GM10248 (cell line): ENCODE measurements at places on chromosomes 7 and 10.

GRCh38 chr10:117272195-117273076, 31.5 kb downstream of the SLC18A2 start:
- DNase-seq = no peak

DNA sequence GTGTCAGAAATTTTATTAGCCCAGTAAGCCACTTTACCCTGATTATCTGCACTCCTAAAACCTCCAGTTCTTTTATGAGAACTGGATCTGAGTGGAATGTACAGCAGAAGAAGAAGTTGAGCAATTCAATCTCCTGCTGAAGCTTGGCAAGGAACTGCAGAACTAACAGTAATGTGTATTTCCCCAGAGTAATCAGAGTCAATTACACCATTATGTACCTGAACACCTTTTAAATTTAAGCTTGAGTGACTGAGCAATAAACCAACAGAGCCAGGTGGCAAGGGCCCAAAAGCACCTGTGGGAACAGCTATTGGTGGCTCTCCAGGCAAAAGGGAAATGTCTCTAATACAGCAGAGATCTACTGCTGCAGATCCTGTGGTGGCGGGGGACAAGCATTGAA, 40.1 kb upstream of the AKR1C2 start:
- no peak for DNase-seq

DNA sequence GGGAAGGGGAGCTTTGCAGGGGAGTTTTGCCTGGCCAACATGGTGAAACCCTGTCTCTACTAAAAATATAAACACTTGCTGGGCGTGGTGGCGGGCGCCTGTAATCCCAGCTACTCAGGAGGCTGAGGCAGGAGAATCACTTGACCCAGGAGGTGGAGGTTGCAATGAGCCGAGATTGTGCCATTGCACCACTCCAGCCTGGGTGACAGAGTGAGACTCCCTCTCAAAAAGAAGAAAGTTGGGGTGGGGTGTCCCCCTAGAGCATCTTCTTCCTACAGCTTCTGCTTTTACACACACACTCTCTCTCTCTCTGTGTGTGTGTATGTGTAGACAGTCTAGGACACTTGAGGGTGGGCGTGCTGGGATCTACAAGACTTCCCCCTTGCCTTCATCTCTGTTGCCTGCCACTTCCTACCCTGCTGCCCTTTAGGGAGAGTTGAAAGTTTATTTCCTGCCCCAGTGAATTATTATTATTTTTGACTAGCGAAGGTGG, 21.7 kb downstream of the PLAU start:
- no peak for DNase-seq

DNA sequence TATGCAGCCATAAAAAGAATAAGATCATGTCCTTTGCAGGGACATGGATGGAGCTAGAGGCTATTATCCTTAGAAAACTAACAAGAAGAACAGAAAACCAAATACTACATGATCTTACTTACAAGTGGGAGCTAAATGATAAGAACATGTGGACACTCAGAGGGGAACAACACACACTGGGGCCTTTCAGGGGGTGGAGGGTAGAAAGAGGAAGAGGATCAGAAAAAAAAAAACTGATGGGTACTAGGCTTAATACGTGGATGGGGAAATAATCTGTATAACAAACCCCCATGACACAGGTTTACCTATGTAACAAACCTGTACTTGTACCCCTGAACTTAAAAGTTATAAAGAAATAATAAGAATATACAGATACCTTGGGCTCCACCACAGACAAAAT, 514.2 kb downstream of the ARL4A start:
- DNase-seq = no peak

DNA sequence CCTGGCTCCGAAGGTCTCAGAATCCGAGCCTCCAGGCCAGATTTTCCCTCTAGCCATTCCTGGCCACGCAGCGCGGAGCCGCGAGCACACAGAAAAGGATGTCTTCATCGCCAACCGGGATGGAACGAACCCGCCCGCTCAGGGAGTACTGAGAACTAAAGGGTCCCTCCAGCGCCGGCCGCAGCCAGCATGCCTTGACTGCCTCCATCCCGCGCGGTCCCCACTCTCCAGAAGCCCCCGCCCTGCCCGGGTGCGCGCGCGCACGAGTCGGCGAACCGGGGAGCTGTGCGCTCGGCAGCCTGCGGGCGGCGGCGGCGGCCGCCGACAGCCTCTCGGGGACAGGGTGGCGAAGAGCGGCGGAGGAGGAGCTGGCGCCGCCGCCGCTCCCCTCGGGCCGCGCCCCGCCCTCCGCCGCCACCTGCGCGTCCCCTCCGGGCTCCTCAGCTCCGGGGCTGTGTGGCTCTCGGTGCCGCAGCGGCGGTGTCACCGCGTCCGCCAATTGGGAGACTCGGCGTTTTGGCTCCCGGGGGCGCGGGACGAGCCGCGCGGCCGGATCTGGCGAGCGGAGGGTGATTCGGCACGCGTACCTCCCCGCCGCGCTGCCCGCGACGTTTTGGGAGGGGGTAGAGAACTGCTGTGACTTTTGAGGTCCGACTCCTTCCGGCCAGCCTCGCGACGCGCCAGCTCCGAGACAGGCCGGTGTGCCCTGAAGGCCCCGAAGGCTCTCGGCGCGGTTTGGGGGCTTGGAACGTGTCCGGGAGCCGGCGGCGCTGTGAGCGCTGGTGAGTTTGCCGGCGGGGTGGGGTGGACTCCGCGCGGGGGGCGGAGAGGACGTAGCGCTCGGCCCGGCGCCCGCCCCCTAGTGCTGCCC, 453 bp upstream of the GALNT17 start:
- no peak for DNase-seq

- DNase-seq = no peak
Observed at GRCh38 chr10:74445493-74445892, 294.5 kb downstream of the ADK start.

DNA sequence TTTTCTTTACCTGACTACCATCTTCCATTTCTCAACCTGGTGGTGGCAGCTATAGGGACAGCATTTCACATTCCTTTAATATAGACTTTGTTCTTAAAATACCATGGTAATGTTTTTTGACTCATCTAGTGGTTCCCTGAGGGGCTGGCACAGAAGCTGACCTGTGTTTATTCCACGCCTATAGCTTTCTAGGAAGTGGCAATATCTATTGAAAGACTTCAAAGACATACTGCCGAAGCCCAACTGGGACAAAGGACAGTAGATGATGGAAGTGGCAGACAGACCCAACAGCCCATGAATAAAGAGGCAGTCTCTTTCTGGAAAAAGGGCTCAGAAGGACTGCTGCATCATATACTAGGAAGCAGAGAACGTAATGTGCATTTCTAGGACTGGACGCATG, 11.2 kb downstream of the SUN3 start:
- DNase-seq = no peak

DNA sequence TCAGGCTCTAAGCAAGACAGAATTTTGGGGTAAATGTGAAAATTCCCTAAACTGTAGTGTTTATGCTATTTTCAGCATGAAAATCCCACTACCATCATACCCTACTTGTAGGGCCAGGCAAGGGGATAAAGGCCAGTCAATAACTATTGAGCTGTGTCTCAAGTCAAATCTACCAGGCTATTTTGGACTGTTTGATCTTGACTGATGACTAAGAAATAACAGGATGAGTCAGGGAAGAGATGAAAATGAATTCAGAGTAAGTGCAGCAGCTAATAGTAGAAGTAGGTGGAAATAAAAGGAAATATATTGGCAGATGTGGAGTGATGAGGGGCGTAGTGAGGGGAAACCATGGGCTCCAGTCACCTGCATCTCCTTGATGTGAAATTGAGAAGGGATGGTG, 225.8 kb upstream of the PHYHIPL start:
- DNase-seq = no peak

DNA sequence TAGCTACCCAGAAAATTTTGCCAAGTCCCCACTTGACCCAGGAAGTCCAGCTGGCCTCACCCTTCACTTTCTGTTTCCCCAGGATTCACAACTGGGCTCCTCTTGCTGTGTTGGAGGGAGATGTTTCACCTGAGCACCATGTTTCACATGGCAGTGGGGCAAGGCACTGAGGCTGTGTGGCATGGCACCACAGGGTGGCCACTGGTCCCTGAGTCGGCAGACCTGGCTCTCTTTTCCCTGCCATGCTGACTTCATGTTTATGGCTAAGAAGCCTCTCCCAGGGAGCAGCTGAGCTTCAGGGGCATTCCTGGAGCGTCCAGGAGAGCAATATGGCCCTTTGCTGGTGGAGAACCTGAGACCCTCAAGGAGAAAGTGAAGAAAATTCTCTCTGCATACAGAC, 266.9 kb downstream of the RPS24 start:
- DNase-seq = no peak

- no peak for DNase-seq
Observed at GRCh38 chr10:62620491-62620890, 184.0 kb upstream of the ADO start.

- DNase-seq = no peak
Observed at GRCh38 chr10:33441561-33441960, 107.1 kb upstream of the NRP1 start.

GRCh38 chr7:113731571-113731970, 187.2 kb downstream of the PPP1R3A start:
- DNase-seq = no peak
